ENCODE measurements at places on chromosomes 2 and 18. TPM values are rescaled to one million over a fixed set of nuclear protein-coding genes. Genes with fewer than 3 reads are reported as not detected.

Gene SFT2D3
- 4.5 TPM for total RNA-seq

Gene EFR3B
- 0.37 TPM for total RNA-seq

Gene TCF23
- total RNA-seq: not detected

Gene TEX44
- not detected for total RNA-seq

Gene KCNE4
- 1.6 TPM for total RNA-seq

Gene PRKAG3
- total RNA-seq: not detected

Gene DNAJC5G
- total RNA-seq: not detected

Gene SPRED2
- 15.4 TPM for total RNA-seq

Gene OST4
- total RNA-seq: 193 TPM

Gene SERPINB3
- total RNA-seq: not detected

Gene FAM124B
- not detected for total RNA-seq

Gene ZNF804A
- under 0.01 TPM for total RNA-seq

Gene FOXD4L1
- not detected for total RNA-seq

Gene BUB1
- 68.6 TPM for total RNA-seq

Gene CASP10
- 5.1 TPM for total RNA-seq

Gene ANAPC1
- 75.5 TPM for total RNA-seq

Gene AGFG1
- total RNA-seq: 75.0 TPM

Gene GKN1
- total RNA-seq: not detected

Gene LGALSL
- total RNA-seq: 2.9 TPM

Gene TMEM247
- total RNA-seq: not detected

Gene CNDP1
- total RNA-seq: not detected

Gene NMUR1
- total RNA-seq: not detected

Gene MFSD6
- total RNA-seq: 5.7 TPM

Gene PPIL3
- total RNA-seq: 35.3 TPM

All from subcutaneous preadipocyte (primary cell).